ENCODE measurements at places on chromosomes 7 and 10.

DNA sequence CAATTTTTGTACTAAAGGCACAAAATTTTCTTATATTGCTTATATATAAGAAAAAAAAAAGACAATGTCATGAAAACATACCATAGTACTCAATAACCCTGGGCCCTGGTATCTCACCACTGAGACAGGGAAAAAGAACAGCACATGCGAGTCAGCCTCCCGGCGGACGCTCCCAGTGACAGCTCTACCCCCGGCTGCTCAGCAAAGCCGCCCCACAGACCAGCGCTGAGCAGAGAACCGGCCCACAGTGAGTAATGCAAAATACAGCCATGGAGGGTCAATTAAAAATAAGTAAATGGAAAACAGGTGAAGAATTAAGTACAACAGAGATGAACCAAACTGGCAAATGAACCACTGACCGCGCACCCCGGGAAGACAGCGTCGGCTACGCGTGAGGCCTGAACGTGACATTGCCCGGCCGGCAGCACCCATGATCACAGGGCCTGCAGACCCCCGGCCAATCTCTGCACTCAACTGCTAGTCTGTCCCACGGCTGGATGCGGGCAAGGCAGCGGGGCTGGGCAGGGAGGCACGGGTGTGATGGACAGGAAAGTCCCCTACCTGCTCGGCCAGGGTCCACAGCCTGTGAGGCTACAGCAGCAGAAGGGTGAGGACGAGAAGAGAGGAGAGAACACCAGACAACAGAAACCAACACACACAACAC lies 175.9 kb downstream of the ZMYND11 start:
- DNase-seq = no peak

- DNase-seq = no peak
Measured at GRCh38 chr7:34036051-34036920, 130.9 kb downstream of the BMPER start.

- DNase-seq = no peak
Measured at GRCh38 chr7:150959739-150960734, 18.1 kb downstream of the KCNH2 start.

DNA sequence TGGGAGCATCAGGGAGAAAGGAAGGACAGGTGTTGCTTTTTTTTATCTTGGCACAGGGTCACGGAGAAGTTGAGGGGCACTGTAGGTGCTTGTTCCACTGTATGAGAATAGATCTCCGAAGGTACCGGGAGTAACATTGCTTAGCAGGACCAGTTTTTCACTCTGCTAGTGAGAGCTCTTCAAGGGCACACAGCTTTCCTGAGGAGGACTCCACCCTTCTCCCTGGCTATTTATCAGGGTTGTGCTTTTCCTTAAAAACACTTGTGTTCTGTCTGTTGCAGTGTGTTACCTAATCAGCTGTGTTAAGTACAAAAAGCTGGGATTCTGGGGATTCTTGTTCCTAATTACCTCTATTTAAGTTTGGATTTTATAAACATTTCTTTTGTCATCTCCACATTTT lies 160.5 kb downstream of the SND1 start:
- DNase-seq = no peak

DNA sequence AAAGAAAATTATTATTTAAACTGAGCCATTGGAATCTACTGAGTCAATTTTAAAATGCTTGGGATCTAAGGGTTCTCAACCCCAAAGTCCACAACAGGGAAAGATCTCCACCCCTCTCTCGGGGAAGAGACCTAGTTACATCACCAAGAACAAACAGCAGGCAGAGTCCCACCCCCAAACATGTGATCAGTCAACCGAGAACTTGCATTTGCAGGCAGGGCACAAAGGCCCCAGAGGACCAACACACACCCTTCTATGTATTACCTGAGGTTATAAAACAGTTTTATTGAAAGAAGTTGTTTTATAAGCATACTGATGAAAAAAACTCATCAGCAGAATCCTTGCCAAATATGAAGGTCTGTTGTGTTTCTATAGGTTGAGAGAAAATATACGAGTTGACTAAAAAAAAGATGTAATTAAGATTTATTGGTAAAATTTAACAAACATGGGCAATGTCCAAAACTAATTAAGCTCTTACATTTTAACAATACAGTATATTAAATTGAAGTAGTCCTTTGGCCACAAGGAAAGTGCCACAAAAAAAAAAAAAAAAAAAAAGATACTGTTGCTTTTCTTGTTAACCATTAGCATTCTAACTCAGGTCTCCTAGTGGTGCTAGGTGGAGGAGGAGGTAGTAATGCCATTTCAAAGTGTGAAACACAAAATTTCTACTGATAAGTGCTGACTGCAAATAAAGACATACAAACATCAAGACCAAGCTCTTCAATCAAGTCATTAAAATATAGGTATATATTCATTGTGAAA lies 975 bp upstream of the USP54 start:
- DNase-seq = peak; percentile 43

- DNase-seq = no peak
Measured at GRCh38 chr7:129122078-129122750, 22.3 kb upstream of the TSPAN33 start.

DNA sequence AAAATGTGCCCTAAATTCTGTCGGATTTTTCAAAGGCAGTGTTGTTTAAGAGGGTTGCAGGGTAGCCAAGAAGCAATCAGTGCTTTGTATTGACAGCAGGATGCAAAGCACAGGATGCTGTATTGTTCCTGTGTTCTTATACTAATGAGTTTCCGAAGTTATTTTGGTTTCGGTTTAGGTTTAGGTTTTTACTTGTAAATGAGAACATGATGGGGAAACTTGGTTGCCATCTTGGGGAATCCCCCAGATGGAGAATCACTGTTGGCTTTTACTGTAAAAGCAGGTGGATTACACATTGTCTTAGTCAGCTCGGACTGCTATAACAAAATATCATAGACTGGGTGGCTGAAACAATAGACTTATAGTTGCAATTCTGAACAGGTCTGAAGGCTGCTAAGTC lies 72.1 kb downstream of the INHBA start:
- DNase-seq = no peak
